ENCODE measurements at places on chromosomes 12 and 14.

DNA sequence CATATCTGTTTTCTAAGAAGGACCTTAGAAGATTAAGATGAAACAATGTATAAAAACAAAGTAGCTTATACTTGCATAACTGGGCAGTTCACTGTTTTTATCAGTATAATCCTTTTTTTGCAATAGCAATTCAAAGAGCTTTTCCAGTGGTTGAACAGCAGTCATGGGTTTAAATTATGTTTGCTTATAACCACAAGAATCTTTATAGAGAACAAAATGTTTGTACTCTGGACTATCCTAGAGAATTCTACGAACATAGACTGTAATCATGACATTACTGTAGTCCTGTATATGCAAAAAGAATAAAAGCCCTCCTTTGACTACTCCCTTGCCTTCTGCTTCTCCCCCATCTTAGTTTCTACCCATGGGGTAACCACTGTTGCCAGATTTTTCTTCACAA is 5.7 kb downstream of the FAM177A1 start:
- no peak overlapping the region for H3K4me3 ChIP-seq
- no peaks in the 10 kb centered on the region for H3K27me3 ChIP-seq
- H3K4me1 ChIP-seq = peaks cover 3% of the 10 kb centered on the region
- no peak overlapping the region for H3K27ac ChIP-seq

GRCh38 chr14:68881396-68881795 is 88.5 kb upstream of the ZFP36L1 start:
- H3K27ac ChIP-seq = no peak overlapping the region
- no peak for DNase-seq
- H3K4me3 ChIP-seq = no peak overlapping the region
- peaks cover 15% of the 10 kb centered on the region for H3K4me1 ChIP-seq
- H3K36me3 ChIP-seq = peaks cover 51% of the 10 kb centered on the region

DNA sequence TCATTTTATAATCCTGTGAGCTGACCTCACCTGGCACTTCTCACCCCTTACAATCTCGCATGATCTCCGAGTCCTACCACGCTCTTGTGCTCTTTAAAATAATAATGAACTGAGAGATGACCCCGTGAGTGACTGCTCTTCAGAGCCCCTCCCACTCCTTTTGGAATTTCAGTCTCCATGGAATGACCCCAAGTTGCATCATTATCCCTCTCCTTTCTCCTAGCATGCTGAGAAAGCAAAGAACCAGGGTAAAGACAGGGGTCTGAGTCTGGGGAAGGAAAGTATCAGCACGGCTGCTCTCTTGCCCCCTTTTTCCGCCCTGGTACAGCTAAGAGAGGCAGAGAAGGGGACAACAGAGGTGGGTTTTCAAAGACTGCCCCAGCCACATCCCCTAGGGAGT is 178.3 kb upstream of the PLEKHA5 start:
- no peak overlapping the region for H3K27ac ChIP-seq
- no peaks in the 10 kb centered on the region for H3K27me3 ChIP-seq
- H3K36me3 ChIP-seq = no peaks in the 10 kb centered on the region

DNA sequence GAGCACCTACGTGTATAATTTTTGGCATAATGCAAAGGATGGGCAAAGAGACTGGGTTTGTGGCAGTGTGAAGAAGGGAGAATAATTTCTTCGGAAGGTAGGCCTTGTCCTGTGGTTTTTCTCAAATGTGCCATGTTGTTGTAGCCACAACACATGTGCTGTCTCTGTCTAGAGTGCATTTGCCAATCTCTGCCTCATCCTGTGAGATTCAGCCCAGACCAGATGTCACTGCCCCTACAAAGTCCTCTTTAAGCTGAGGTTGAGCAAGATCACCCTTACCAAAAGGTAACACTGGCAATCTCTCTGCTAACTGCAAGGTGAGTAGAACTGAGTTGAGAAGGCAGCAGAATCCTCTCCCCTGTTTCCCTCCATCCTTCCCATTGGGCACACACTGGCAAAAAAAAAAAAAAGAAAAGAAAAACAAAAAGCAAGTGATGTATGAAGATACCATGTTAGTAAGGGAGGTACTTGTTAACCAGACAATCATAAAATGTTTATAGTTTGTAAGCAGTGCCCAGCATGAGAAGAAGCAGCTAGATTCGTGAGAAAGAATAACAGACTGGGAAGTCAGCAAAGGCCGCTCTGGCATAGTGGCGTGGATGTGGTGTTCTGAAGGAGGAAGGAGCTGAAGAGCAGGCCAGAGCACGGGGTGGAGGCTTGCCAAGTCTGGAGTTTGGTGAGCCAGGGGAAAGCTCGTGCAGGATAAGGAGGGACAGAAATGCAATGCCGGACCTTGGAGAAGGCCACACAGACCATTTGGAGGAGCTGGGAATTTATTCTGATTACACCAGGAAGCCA is 18.9 kb downstream of the DYRK2 start:
- no peaks in the 10 kb centered on the region for H3K27me3 ChIP-seq
- H3K36me3 ChIP-seq = no peaks in the 10 kb centered on the region
- no peak overlapping the region for H3K27ac ChIP-seq
- no peaks in the 10 kb centered on the region for H3K4me1 ChIP-seq

GRCh38 chr12:116797885-116798284 is 59.8 kb downstream of the RNFT2 start:
- no peaks in the 10 kb centered on the region for H3K36me3 ChIP-seq
- H3K27ac ChIP-seq = no peak overlapping the region
- no peaks in the 10 kb centered on the region for H3K27me3 ChIP-seq
- no peak overlapping the region for H3K4me3 ChIP-seq
- DNase-seq = no peak

All from liver (tissue), 10 donors.